MV-4-11 (cell line): ENCODE measurements at places on chromosomes 16 and 17.
A peak's percentile ranks its signal among the peaks of the same experiment; 100 is the strongest.

- peak; percentile 43 for DNase-seq
These were observed 121.9 kb upstream of the TNRC6C start for GRCh38 chr17:77836557-77837041.

GRCh38 chr16:22063888-22064467 is 28.4 kb upstream of the VWA3A start:
- no peak for DNase-seq

GRCh38 chr16:380762-381011 is 1.1 kb downstream of the PGAP6 start:
- DNase-seq, result no peak

DNA sequence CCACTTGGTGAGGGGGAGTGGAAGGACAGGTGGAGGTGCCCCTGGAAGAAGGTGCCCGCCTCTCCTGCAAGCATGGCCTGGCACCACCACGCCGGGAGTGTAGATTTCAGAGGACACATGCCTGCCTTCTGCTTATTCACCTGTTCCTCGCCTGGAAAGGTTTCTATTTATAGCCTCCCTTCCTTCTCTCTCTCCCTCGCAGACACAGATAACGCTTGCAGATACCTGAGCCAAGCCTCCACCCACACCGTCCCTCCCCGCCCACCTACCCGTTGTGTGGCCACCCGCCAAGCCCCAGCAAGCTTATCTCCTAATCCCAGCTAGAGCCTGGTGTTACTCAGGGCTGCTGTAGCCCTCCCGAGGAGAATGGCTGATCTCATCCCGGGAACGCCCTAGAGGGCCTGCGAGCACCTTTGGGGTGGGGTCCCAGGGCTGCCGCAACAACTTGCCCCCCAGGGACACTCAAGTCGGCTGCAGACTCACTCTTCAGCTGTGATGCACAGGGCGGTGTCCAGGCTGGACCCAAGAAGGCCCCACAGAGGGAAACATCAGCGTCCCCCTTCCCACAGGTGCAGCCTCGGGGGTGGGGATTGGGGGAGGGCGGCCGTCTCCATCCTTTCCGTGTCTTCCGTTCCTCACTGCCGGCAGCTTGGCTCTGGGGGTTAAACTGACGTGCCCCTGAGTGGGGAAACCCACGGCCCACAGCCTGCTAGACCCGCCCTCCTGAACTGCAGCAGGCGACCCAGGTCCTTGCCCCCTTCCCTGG is 1.9 kb upstream of the SNAI3 start:
- DNase-seq, result no peak

DNA sequence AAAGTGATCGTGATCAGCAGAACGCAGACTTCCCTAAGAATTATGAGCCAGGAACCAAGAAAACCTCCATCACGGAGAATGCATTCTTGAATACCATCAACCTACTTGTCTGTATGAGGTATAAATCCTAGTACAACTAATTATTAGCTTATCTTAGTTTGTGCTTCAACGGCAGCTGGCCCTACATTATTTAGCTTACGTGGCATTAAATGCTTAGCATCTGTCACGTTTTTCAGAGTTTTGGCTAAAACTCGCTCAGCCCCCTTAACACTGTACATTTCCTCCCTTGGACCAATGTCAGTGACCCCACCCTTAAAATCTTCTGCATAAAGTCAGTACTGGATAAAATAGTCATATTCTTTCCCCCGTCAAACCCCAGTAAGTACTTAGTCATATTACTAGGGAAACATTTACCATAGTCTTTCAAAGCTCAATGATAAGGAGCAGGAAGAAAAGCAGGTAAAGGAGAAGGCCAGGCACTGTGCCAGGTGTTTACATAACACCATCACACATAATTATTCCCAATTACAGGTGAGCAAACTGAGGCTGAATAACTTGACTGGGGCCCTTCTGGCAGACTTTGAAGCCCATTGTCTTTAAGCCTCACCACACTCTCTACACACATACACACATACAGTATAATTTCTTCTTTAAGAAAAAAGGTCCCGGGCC is 16.6 kb upstream of the TXNDC11 start:
- no peak for DNase-seq

DNA sequence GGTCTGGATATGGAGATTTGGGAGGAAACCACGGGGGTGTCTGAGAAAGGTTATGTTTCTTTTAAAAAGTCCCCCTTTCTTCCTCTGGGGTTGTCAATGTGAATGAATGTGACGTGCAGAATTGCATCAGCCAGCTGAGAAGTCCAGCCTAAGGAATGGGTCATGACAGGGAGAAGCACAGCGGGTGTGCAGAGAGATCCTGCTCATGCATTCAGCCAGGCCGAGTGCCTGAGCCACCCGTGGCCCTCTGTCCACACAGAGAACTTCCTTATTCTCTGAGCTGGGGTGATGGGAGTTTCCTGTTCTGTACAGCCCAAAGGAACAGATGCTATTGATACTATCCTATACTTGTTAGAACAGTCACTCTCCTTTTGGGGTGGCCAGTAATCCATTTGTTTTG is 117.9 kb downstream of the CPPED1 start:
- no peak for DNase-seq

GRCh38 chr17:28366605-28367004 is 1.6 kb upstream of the SEBOX start:
- no peak for DNase-seq

GRCh38 chr17:41413982-41414381 is 10.4 kb downstream of the KRT37 start:
- no peak for DNase-seq

- no peak for DNase-seq
These were observed 147.6 kb upstream of the HLF start for GRCh38 chr17:55117164-55117563.

- DNase-seq, result no peak
These were observed 170.2 kb upstream of the GOT2 start for GRCh38 chr16:58904291-58904690.

DNA sequence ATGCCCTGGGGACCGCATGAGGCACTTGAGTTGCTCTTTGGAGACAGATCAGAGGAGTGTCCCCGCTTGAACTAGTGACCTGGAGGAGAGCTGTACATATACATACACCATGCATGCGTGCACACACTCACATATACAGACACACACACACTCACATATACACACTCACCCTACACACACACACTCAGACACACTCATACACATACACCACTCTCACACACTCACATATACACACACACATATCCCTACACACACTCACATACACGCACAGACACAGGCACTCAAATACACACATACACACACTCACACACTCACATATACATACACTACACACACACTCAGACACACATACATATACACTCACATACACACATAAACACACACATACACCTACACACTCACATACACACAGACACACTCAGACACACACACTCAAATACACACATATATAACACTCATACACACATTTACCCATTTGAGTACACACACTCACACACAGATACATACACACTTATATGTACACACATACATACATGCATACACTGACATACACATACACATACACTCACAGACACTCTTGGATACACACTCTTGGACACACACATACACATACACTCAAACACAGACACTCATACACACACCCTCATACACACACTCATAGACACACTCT is 5.4 kb upstream of the MPP2 start:
- DNase-seq, result no peak

GRCh38 chr17:17141279-17141678 is 64.9 kb downstream of the PLD6 start:
- DNase-seq, result no peak
